ENCODE measurements at places on chromosomes 5 and 9.

GRCh38 chr9:126902210-126902609 is 12.4 kb upstream of the RALGPS1 start:
- DNase-seq = no peak

DNA sequence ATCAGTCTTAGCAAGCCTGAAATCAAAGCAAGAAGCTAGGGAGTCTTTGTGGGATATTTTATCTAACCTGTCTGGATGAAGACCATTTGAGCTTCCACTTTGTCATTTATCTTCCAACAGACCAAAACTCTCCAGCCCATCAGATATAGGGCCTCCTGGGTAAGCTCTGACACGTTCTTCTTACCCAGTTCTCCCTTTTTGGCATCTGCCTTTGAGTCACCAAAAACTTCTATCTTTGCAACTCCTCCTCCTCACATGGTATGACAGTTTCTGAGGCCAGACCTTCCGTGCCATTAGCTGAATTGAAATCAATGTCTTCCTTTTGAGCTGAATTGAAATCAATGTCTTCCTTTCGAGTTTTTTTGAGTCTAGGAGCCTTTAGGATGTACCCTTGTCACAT is 156.6 kb upstream of the SPRY4 start:
- no peak for DNase-seq

DNA sequence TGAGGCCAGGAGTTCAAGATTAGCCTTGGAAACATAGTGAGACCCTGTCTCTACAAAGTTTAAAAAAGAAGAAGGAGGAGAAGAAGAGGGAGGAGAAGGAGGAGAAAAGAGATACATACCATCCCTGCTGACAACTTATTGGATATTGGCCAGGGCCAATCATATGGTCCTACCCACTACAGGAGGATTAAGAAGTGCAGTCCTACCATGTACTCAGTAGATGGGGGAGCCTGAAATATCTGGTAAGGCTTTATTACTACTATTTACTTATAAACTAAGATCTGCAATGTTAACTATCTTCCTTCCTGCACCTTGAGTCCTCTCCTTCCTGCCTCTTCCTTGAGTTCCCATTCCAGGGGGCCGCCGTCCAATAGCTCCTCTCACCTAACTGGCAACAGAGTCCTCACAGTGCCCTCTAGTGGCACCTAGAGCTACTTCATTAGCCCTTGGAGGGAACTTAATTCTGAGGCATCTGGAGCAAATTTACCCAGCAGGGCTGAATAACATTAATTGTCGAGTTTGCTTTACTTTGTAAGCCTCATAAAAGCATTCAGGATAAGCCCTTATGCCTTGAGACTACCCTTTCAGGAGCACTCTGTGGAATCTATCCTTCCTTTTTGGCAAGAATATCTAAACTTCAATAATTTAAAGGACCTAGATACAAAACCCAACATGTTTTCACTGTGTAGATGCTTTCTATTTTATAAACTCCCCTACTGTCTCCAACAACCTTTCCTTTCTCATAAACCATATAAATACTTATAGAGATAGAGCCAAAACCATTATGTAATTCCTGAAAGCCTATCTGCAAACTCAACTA is 39.1 kb upstream of the RANBP6 start:
- peak; percentile 15 for DNase-seq

- no peak for DNase-seq
Measured at GRCh38 chr5:107415762-107416161, 255.0 kb downstream of the EFNA5 start.

DNA sequence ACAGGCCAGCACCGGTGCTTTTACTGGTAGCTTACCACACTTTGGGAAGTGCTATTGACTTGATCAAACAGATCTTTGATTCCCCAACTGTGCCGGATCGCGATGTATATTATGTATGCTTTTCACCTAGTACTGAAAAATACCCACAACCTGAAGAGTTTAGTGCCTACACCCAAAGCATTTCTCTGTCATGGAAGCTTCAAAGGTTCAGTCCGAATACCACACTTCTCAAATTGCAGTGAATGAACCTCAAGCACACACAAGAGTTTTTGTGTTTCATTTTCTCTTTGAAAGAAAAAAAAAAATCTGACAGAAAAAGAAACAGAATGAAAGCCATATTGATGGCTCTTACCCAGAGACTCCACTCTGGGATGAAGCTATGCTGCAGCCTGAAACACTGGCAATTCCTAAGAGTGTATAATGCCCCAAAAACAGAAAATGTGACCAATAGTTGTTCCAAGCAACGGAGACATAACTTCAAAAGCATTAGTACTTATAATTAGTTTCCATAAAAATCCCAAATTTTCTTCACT is 100.9 kb downstream of the EBF1 start:
- no peak for DNase-seq

- DNase-seq = no peak
Measured at GRCh38 chr5:137287569-137287968, 211.6 kb downstream of the SPOCK1 start.

GRCh38 chr9:112866662-112867274 is 23.9 kb downstream of the SLC46A2 start:
- no peak for DNase-seq

DNA sequence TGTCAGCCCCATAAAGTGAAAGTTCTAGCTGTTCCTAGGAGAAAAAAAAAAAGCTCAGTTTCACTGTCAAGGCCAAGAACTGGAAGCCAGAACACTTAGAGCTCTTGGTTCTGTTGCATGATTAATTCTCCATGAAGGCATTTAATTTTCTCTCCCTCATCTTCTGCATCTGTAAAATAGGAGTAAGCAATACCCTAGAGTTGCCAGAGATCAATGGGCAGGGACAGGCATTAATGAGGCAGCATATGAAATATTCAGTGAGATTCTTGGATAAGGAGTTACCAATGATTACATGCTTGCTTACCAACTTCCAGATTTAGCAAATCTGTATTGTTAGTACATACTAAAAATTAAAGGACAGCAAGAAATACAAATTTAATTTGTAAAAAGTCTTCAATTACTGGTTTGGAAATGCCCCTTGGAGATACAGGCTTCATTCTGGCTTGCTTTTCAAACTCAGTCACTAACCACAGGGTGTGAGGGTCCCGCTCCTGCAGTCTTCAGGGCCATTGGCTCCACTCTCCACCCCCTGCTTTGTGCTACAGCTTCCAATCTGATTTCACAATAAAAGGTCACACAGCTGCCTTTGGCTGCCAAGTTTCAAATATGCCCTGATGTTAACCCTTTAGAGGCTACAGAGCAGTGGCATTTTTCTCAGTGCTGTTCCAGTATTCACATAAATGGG is 624.6 kb downstream of the BNC2 start:
- no peak for DNase-seq

DNA sequence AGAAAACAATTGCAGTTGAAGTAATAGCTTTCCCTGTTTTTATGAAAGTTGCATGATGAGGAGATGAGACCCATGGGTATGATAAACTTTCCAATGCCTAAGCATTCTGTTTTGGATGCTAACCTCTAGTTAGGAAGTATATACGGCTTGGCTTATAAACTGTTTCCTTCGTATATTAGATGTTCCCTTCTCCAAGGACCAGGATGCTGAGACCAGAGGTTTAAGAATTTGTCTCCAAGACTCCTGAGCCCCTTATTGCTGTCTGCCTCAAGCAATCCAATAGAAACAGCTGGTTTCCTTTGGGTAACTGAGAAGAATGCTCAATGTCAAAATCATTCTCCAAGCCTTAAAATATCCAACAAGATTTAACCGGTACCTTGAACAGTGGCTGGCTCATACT is 12.2 kb upstream of the TNC start:
- no peak for DNase-seq

DNA sequence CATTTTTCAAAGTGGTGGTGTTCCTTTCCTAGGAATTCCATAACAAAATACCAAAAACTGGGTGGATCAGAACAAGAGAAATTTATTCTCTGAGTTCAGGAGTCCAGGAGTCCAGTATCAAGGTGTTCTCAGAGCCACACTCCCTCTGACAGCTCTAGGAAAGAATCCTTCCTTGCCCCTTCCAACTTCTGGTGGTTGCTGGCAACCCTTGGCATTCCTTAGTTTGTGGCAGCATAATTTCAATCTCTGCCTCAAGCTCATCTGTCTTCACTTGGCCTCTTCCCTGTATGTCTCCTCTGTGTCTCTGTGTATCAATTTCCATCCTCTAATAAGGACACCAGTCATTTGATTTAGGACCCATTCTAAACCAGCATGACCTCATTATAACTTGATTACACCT is 243.7 kb downstream of the MPDZ start:
- no peak for DNase-seq

- no peak for DNase-seq
Measured at GRCh38 chr9:83794051-83794450, 23.5 kb downstream of the GKAP1 start.

GRCh38 chr5:141560725-141561483 is 57.9 kb downstream of the DIAPH1 start:
- no peak for DNase-seq

DNA sequence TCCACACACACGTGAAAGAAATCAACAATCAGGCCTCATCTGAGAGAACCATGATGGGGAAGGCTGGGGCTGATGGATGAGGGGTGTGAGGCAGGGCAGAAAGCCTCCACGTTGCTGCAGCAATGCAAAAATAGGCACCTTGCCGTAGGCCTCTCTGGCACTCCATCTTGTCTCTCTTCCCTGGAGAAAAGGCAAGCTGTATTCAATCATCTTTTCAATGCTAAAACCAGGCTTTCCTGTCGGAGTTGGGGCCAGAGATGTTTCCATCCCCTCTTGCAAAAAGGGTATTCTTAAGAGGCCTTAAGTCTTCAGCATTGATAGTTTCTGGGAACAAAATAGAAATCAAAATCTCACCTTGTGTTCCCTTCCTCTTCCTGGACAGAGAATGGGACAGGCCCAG is 80.9 kb downstream of the THBS4 start:
- no peak for DNase-seq

- no peak for DNase-seq
Measured at GRCh38 chr9:14222149-14222835, 91.6 kb downstream of the NFIB start.

DNA sequence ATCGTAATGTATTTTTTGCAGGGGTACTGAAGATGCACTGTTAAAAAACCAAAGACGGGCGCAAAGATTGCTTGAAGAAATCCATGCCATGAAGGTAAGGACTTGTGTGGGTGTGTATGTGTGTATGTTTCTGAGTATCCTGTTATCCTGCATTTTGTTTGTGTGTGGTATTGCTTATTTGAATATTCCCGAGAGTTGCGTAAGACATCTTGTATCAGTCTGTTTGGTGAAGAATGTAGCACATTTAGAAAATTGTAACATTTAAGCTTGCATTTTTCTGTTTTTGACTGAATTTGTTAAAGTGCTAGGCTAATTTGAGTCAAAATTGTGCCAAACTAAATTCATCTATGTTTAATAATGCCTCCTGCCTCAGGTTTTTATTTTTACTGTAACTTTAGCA is 13.5 kb downstream of the SRFBP1 start:
- DNase-seq = no peak

GRCh38 chr9:119853126-119853525 is 483.9 kb upstream of the BRINP1 start:
- no peak for DNase-seq

DNA sequence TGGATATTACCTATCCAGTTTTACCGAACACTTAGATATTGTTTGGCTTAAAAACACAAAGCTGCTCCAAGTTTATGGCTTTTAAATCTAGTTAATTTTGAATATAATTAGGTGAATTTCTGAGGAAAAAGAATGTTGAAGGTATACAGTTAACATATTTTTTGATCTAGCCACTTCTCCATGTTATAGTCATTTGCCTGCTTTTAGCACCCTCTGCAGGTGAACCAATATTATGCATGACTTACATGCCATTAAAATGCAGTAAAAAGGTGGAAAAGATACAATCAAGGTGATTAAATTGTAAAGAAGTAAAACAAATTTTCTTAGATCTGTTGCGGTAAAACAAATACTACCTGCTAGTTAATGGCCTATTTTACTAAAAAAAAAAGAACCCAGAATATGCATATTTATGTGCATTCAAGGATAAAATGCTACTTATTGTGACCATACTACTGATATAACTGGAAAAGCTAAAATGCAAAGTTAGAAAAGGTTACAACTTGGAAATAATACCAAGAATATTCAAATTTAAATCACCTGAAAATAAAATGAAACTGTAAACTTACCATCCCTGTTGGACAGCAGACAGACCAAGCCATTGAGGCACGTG is 132.1 kb downstream of the AP3B1 start:
- DNase-seq = no peak

DNA sequence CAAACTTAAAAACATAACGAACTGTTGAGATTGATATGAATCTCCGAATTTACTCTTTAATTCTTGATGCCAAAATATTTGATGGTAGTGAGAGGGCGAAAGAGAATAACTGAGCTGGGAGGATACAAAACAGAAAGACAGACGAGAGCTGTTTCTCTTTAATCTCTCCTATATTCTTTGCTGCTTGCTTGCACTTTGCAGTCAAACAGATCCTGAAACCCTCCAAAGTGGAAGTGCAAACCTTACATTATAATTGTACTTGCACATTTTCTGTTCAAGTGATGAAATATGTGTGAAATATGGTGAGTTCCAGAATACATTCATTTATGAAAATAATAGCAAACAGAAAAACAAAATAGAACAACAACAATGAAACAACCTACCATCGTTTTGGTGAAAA is 63.8 kb downstream of the PAM start:
- no peak for DNase-seq

GRCh38 chr5:83387041-83387440 is 84.5 kb upstream of the VCAN start:
- DNase-seq = no peak

DNA sequence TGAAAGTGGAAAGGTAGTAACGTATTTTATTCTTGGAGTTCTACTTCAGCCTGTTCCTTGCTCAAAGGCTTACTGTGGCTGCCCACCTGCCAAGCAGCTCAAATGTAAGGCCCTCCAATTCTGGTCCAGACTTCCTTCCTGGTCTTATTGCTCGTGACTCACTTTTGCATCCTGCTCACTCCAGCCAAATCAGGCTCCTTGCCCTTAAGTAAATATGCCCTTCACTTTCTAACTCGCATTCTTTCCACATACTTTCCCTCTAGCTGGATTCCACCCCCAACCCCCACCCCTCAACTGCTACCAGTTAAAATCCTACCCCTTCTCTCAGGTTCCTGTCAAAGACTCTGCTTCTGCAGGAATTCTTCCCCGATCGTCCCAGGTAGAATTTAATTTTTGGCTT is 96.6 kb downstream of the GALNT10 start:
- no peak for DNase-seq

GRCh38 chr9:77085416-77085815 is 66.0 kb downstream of the FOXB2 start:
- no peak for DNase-seq

DNA sequence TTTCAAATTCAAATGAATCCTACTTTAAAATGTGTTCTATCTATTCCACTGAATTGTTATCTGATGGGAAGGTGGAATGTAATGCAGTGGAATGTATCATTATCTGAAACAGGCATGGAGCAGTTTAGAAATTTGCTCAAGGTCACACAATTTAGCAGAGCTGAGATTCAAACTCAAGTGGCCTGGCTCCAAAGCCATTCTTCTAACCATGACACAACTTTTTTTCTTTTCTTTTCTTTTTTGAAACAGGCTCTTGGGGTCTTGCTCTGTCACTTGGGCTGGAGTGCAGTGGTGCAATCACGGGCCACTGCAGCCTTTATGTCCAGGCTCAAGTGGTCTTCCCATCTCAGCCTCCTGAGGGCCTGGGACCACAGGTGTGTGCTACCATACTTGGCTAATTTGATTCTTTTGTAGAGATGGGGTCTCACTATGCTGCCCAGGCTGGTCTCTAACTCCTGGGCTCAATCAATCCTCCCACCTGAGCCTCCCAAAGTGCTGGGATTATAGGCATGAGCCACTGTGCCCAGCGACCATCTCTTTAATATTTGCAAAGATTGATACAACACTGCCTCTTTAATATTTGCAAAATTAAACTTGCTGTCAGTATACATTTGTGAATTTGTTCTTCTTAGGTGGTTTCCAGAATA is 50.0 kb downstream of the CAST start:
- no peak for DNase-seq

- DNase-seq = no peak
Measured at GRCh38 chr9:5799314-5799713, 33.6 kb downstream of the ERMP1 start.

Measured in activated effector memory CD4-positive, alpha-beta T cell treated with Interleukin-2 at 50 U/mL for 16 hours (primary cell).